ENCODE measurements at places on chromosomes 5 and 9.

GRCh38 chr5:141135030-141135717 is at the start of gene PCDHB5:
Gene PCDHB5 (plus strand): TSS chr5:141135206. CDS start chr5:141135435, 229 bp downstream.
- peak; percentile 39 for DNase-seq

- DNase-seq: no peak
Measured at GRCh38 chr5:66661149-66661548, 65.0 kb downstream of the MAST4 start.

DNA sequence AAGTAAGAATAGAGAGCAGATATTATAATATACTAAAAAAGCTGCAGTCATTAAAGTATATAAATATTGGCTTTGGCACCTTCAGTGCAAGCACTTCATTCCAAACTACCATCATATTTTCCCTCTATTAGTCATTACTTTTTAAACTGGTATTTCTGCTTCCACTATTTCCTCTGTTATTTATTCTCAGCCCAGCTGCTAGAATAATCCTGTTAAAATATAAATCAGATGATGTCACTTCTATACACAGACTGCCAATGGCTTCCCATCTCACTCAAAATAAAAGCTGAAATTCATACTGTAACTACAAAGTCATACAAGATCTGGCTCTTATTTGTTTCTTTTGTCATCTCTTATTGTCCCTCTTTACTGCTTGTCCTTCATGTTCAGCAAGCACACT is 432.9 kb downstream of the TLE4 start:
- no peak for DNase-seq

DNA sequence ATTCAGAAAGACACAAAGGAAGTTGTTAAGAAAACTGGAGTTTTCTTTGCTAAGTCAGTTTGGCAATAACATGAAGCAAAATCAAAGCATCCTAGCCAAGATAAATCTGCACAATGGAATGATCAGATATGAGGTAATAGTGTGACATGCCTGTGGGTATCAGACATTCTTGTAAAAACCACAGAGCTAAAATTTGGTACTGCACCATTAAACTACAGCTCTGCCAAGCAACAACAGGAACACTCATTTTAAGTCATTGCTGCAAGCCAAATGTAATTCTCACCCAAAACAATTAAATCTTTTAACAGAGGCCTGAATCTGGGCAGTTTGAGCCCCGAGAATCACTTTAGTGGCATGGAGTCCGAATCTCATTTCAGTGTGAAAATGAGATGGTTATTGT is 96.6 kb downstream of the VCAN start:
- no peak for DNase-seq

GRCh38 chr9:20582150-20582549 is 40.1 kb downstream of the MLLT3 start:
- no peak for DNase-seq

DNA sequence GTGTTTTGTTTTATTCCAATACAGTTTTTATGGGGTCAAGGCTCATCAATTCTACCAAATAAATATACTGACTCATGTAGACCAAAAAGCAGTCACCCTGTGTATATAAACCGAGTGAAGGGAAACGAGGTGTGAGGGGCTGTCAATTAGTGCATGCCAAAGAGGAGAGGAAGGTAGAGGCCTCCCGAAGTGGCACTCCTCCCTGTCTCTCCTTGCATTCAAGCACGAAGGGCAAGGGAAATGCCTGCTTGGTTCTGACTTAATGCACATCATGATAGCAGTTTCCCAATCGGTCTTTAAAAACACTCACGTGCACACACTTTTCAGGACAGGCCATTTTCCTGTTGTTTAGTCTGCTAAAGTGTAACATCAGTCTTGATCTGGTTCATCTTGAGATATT is 125.6 kb upstream of the SLCO6A1 start:
- no peak for DNase-seq

- DNase-seq: no peak
Measured at GRCh38 chr9:107929443-107929842, 439.9 kb upstream of the KLF4 start.

DNA sequence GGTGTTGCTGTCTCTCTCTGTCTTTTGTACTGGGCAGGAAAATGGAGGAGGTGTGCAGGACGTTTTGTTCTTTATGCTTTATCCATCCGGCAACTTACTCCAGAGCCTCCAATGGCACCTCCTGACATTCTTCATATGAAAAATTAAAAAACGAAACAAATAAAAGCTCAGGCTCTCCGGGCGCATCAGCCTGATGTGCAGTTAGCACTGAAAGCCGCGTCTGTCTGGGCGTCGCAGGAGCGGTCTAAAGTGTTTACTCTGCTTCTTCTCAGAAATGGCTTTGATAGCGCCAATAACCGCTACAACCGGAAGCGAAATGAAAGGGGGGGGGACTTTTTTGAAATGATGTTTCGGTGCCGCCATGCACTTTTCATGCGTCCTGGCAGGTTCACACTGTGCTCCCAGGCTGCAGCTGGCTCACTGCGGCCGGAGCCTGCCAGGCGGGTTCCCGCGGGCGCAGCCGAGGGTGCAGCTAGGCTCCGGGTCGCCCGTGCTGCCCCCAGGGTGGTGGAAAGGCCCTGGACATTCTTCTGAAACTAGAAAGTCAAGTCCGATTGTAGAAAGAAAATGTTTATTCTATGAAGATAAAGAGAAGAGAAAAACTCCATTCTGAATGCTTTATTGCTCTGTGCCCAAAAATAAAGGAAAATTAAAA is 407.7 kb upstream of the IRX1 start:
- DNase-seq: no peak

DNA sequence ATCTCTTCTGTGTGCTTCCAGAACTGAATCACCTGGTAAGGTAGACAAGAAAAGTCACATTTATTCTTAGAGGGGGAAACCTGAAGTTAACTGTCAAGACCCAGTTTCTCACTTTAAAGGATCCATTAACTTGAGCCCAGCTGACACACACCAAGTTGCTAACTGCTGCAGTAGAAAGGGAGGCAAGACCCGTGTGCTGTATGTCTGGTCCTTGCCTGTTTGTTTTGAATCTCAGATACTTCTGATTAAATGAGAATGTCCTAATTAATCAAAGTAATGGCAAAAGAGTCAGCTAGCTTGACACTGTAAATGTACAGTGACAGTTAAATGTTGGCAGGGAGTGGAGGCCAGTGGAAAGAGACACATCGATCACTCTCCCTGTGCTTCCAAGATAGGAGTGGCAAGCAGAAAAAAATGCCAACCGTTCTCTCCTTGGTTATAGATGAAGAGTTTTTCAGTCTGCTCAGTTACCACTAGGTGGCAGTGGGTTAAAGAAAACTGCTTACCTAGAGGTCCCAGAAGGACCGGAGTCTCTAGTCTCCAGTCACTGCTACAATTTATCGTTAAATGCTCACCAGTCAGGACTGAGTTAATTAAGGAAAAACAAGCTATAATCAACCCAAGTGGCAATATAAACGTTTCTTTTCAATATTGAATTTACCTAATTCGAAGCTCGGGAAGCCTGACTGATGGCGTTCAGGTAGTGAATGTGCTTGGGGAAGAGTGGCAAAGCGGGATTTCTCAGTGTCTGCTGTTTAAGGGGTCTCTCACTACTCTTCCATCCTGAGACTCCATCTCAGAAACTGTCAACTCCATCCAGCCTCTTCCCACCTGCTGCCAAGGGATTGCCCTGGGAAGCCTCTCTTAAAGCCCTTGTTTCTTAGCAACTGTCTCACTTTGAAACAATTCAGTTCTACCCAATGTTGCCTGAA is 18.4 kb downstream of the LSM11 start:
- peak; percentile 25 for DNase-seq

- no peak for DNase-seq
Measured at GRCh38 chr5:55364537-55365055, 56.8 kb downstream of the MTREX start.

- DNase-seq: peak; percentile 76
Measured at GRCh38 chr9:121651295-121652020, at the start of gene DAB2IP. Gene DAB2IP (plus strand): TSS chr9:121651634. CDS start chr9:121651776, 142 bp downstream.

GRCh38 chr5:103422756-103423155 is 139.8 kb downstream of the NUDT12 start:
- no peak for DNase-seq

- no peak for DNase-seq
Measured at GRCh38 chr5:72747826-72748225, 68.6 kb upstream of the TNPO1 start.

- DNase-seq: peak; percentile 43
Measured at GRCh38 chr9:2621722-2622460, at the start of gene VLDLR. Gene VLDLR (plus strand): TSS chr9:2621787. CDS start chr9:2622190, 403 bp downstream.

DNA sequence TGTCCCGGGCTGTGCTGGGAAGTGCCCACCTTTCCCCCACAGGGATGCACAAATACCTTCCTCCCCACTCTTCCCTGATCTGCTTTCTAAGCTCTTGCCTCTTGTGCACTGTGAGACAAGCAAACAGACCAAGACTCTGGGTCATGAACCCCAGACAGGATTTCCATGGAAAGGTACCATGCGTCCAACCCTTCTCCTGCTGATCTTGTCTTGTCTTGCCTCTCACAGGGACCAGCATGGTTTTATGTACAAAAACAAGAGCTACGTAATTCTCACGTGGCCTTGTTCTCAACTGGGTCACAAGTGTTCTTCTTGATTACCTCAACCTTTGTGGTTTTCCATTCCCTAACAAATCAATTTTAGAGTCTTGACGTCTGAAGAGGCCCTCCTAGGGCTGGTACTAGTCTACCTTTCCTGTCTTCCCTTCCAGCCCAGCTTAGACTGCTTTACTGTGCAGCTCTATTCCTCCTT is 176.5 kb upstream of the MAP3K1 start:
- no peak for DNase-seq

DNA sequence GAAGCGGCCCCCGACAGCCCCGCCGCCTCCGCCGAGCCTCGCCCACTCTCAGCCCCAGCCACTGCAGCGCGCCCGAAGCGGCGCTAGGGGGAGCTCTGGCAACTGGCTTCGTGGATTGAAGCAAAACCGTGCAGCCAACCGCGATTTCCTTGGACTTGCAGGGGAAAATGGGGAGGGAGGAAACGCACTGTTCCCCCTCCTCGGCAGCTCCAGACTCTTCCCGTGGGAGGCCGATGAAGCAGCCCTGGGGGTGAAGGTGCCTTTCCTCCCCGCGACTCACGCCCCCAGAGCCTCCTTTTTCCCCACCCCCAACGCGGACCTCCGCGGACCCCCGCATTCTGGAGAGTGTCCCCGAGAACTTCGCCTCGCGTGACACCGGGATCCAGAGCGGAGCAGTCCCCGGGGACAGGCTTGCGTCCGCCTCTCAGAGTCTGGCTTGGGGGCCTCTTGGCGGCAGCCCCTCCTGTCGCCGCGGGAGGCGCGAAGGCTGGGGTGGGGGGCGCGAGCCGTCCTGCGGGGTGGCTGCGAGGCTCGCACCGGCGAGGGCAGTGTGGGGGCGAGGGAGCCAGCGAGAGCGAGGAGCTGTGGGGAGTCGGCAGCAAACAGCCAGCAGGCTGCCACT is 3.8 kb downstream of the IER5L start:
- DNase-seq: peak; percentile 94

DNA sequence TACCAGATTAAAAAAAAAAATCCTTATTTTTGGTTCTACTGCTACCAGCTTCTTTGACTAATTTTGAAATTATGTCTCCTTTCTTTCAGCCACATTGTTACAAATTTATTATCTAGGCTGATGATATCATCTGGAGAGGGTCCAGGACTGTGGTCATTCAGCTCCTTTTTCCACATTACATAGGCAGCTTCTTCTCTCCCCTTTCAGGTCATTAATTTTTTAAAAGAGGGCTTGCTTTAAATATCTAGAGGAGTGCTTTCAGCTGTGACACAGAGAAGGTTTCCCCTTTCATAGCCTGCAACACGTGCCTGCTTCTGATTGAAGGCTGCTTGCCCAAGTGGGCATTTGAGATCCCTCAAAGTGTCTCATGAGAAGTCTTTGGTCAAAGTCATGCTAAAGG is 155.7 kb upstream of the PAPPA start:
- DNase-seq: no peak

DNA sequence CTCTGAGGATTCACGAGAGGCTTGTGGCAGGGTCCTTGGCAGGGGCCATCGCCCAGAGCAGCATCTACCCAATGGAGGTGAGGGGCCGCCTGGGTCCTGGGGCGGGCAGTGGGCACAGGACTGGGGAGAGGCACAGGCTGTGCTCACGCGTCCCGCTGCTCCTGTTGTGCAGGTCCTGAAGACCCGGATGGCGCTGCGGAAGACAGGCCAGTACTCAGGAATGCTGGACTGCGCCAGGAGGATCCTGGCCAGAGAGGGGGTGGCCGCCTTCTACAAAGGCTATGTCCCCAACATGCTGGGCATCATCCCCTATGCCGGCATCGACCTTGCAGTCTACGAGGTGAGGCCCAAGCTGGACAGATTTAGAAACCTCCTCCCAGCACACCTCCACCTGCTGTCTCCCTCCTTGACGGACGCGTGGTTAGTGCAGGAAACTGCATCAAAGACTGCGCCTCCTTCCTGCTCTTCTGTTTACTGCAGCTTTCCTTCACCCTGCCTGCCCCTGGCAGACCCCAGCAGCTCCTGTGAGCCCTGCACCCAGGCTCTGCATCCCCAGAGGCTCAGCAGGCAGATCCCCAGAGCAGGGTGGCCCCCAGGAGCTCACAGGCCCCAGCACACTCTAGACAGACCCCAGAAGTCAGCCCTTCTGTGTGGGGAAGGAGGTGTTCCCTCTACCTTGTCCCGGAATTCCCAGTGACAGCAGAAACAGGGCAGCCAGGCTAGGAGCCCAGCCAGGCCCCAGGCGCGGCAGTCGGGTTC is 21.2 kb downstream of the PTGES2 start:
- no peak for DNase-seq

- no peak for DNase-seq
Measured at GRCh38 chr5:115507681-115508080, 36.9 kb downstream of the FEM1C start.

DNA sequence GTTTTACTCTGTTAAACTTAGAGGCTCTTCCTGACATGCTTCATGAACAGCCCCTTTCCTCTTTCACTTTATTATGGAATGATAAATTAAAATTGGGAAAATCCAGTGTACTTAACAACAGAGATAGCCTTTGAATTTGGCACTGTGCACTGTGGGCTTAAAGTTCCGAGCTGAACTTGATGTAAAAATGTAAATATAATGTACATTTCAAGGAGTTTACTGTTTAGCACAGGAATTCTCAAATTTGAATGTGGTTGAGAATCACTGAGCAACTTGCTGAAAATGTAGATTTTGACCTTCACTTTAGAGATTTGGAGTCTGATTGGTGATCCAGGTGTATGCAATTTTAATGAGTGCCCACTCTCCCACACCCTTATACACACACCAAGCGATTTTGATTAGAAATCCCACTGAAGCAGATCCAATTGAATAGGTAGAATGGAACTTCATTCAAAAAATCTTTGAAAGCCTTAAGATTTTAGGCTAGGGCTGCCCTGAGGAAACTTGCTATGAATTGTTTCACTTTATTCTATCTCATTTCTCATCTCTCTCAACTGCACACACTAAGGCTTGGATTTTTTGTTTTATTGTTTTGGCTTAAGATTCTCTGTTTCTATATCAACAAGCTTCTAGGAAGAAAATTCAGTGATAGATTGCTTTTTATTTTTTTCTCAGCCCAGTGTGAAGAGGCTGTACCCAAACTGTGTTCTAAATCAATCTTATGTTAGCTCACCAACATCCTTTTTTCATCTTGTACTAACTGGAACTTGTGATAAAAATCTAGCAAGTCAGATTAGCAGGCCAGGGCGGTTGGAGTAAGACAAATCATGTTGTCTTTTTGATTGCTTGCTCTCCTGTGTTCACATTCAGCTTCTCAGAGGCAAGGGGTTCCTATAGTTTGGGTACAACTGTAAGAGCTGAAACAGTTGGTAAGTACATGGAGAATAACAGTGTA is 22.9 kb downstream of the NUDT12 start:
- DNase-seq: no peak
